NCI-H1436 (cell line): ENCODE measurements at places on chromosomes 3 and 15.
A peak's percentile ranks its signal among the peaks of the same experiment; 100 is the strongest.

GRCh38 chr3:172539273-172539672 is 16.0 kb upstream of the TNFSF10 start:
- no peak for DNase-seq

DNA sequence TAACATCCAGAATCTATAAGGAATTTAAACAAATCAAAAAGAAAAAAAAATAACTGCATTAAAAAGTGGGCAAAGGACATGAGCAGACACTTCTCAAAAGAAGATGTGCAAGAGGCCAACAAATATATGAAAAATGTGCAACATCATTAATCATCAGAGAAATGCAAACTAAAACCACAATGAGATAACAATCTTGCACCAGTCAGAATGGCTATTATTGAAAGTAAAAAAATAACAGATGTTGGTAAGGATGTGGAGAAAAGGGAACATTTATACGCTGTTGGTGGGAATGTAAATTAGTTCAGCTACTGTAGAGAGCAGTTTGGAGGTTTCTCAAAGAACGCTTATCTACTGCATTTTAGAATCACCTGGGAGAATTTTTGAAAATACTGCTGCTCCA is 186.1 kb downstream of the OTOL1 start:
- no peak for DNase-seq

DNA sequence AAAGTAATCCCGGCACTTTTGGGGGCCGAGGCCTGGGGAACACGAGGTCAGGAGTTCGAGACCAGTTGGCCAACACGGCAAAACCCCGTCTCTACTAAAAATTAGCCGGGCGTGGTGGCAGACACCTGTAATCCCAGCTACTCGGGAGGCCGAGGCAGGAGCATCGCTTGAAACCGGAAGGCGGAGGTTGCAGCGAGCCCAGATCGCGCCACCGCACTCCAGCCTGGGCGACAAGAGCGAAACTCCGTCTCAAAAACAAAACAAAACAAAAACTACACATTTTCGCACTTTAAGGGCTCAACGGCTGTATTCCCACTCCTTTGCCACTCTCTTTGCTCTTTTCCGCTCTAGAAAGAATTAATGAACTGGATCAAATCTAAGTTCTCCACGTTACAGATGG is 763 bp upstream of the TRNT1 start:
- DNase-seq: no peak

- peak; percentile 68 for DNase-seq
These were observed at the start of gene P3H2 for GRCh38 chr3:190120269-190121060. Gene P3H2, minus strand, starts transcription at chr3:190120897. Its CDS starts 166 bp downstream, at chr3:190120731.

GRCh38 chr3:10629671-10630040 is 124.3 kb upstream of the ATP2B2 start:
- no peak for DNase-seq

DNA sequence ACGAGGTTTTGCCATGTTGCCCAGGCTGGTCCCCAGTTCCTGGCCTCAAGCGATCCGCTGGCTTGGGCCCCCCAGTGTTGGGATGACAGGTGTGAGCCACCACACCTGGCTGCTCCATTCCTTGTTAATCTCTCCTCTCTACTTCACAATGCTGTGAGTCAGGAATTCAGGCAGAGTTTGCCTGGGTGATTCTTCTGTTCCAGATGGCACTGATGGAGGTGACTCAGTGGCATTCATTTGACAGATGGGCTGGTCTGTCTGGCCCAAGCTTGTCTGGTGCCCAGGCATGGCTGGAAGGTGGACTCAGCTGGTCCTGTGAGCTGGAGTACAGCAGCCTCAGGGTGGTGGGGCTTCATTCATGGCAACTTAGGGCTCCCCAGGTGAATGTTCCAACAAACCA is 43.2 kb downstream of the SLC6A20 start:
- DNase-seq: no peak

DNA sequence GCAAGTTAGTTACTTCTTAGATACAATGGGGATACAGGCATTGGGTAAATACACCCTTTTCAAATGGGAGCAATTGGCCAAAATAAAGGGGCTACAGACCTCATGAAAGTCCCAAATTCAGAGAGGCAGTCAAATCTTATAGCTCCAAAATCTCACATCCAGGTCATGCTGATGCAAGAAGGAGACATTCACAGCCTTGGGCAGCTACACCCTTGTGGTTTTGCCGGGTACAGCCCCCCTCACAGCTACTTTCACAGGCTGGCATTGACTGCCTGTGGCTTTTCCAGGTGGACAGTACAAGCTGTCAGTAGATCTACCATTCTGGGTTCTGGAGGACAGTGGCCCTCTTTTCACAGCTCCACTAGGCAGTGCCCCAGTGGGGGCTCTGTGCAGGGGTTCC is 17.5 kb upstream of the PLSCR1 start:
- no peak for DNase-seq

DNA sequence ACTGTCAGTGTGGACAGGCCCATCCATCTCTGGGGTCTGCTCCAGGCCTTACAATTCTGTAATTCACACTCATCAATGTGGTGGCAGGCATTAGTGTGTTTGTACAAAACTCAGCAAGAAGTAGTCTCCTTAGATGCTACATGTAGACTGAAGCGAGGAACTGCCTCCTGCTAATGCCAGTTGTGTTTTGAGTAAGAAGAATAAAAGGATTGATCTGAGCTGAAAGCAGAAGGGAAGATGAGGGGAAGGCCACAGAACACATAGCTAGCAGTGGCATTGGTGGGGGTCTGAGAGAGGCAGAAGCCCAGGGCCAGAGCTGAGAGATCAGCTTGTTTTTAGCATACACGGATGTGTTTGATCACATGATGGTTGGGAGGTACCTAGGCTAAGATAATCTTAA is 144.1 kb downstream of the TIGIT start:
- DNase-seq: no peak

- DNase-seq: no peak
These were observed 80.3 kb downstream of the TFG start for GRCh38 chr3:100789579-100789978.

- DNase-seq: no peak
These were observed 32.6 kb upstream of the TBC1D5 start for GRCh38 chr3:17775073-17775472.

DNA sequence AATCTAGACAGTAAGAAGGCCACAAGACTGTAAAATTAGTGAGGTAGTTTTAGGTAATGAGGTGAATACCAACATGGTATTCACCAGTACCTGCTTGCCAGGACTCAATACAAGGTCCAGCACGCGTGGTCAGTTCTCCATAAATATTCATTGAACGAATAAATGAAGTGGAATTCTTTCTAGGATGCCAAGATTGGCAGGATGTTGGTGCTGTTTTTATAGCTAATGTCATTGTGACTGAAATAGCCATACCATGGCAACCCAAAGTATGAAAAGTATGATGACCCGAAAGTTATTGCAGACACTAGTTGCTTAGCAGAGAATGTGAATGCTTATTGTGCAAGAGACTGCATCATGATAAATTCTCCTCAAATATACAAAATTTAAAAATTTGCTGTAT is 307.2 kb downstream of the KCNH8 start:
- no peak for DNase-seq

- DNase-seq: no peak
These were observed 26.1 kb upstream of the TFDP2 start for GRCh38 chr3:142175478-142175877.

- DNase-seq: no peak
These were observed 73.6 kb downstream of the OXSM start for GRCh38 chr3:25863416-25863959.

DNA sequence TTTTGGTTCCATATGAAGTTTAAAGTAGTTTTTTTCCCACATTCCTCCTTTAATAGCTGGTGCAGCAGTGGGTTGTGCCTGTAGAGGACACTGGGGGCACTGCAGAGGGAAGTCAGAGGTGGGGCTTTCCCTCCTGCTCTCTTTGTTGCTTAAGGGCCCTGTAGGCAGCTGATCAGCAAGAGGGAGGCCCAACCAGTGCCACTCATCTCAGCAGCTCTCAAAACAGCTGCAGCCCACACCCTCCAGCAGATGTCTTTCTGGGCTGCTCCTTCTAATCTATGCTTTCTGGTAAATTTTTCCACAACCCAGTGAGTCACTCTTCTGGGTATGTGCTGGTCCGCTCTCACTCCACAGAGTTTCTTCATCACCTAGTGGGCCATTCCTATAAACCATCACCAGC is 263.8 kb downstream of the FEZF2 start:
- no peak for DNase-seq

- DNase-seq: no peak
These were observed 9.6 kb downstream of the EMC3 start for GRCh38 chr3:9976721-9977709.

DNA sequence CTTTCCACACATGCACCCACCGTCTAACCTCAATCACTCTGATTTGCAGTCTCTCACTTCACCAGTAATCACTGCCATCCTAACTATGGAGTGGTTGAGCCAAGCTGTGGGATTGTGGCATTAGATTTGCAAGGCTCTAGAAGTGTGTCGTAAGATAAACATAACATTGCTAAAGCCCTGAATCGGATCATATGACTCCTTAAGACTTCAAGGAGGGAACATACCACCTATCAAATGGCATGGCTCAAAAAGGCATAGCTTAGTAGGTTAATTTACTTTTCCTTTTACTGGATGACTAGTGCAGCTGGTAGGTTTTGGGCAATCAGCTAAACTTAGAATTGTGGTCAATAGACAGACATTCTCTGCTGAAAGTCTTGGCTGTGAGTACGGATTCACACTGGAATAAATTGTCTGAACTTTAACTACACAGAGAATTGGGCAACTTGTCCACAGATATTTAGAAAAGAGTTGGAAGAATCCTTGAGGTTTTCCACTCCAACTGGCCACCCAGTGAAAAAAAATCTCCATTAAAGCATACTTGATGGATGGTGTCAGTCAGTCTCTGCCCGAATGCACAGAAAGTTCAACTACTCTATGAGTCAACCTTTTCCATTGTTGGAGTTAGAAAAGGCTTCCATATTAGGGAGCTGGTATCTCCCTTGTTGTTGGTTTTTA is 476.7 kb upstream of the CBLB start:
- DNase-seq: no peak

DNA sequence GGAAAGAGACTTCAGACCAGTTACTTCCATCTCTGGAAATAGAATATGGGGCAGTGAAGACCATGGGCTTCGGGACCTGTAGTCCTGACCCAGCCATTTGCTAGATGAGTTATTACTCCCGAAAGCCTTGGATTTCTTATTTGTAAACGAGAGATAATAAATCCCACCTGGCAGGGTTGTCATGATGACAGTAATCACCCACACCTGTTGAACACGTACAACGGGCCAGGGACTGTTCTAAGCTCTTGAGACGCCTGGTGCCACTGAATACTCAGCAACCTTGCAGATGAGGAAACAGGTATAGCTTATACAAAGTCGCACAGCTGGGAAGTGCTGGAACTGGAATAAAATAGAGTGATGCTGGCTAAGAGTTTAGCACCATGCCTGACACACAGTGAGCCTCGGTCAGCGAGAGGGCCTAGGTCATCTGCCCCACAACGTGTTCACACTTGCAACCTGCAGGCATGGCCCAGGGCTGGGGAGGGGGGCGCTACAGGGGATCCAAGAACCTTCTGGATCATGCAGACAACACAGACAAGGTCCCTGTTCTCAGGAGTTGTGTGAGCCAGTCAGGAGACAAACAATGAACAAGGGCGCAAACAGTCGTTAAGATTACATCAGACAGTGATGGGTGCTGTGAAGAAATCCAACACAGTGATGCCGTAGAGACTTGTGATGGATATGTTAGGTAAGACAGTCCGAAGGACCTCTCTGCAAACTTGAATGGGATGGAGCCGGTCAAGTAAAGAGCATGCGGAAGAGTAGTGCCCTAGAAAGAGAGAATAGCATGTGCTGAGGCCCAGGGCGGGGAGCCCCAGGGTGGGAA is 89.2 kb downstream of the CORO2B start:
- no peak for DNase-seq

GRCh38 chr3:68751888-68752287 is 180.5 kb downstream of the TAFA4 start:
- no peak for DNase-seq

- no peak for DNase-seq
These were observed 352.7 kb downstream of the TIGIT start for GRCh38 chr3:114646526-114646925.

GRCh38 chr3:113034011-113034410 is 43.2 kb downstream of the GTPBP8 start:
- DNase-seq: no peak

GRCh38 chr15:48333540-48333939 is 2.3 kb downstream of the DUT start:
- DNase-seq: no peak

GRCh38 chr3:188518835-188519452 is 365.0 kb downstream of the LPP start:
- DNase-seq: no peak

- no peak for DNase-seq
These were observed 14.6 kb upstream of the RASGRF1 start for GRCh38 chr15:79105141-79105540.

GRCh38 chr3:60720736-60721135 is 530.5 kb downstream of the FHIT start:
- no peak for DNase-seq

GRCh38 chr15:31238906-31239305 is 87.7 kb upstream of the KLF13 start:
- no peak for DNase-seq

GRCh38 chr3:191136347-191136746 is 62.7 kb upstream of the OSTN start:
- DNase-seq: no peak

- no peak for DNase-seq
These were observed 576.4 kb downstream of the FOXP1 start for GRCh38 chr3:71006810-71007785.

GRCh38 chr3:102036017-102036416 is 186.7 kb downstream of the NFKBIZ start:
- no peak for DNase-seq

GRCh38 chr3:52880047-52880446 is 17.3 kb downstream of the STIMATE start:
- no peak for DNase-seq

- DNase-seq: no peak
These were observed 3.0 kb upstream of the RYK start for GRCh38 chr3:134253475-134254226.

DNA sequence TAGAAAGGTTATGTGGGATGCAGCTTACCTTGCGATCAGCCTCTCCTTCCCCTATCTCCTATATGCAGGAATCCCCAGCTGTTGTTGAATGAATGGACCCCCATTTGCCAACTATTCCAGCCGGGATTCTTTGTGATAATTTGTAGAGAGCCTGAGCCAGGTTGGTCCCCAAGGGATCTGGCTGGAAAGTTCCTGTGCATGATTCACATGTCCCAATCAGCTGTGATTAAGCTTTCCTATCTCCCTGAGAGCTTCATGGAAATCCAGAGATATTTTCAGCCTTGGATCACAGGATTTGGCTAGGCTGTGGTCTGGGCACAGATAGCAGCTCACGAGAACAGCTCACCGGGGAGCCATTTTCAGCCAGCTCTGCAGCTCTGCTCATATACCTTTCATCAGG is 76.7 kb downstream of the ARNT2 start:
- no peak for DNase-seq
